ENCODE measurements at places on chromosomes 1 and 21.

GRCh38 chr1:10920063-10920626 is 92.3 kb upstream of the TARDBP start:
- no peak for DNase-seq

- no peak for DNase-seq
These were observed 30.8 kb downstream of the WDR64 start for GRCh38 chr1:241682921-241683320.

DNA sequence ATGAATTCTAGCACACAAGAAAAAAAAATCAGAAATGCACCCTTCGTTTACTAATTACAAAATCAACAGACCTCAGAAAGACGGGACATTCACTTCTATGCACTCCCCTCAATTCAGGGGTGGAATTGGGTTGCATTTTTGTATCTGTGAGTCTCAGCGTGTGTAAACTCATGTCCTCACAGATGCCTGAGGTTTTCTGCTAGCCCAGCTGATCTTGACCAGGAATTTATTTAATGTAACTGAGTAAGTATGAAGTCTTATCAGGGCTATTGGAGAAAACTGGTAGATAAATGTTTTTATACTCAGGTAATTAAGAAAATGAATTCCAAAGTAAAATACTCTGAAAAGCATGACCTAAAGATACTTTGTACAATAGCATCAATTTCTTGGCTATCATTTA is 167.7 kb downstream of the RUNX1 start:
- DNase-seq = no peak

GRCh38 chr1:87122243-87122642 is 206.4 kb upstream of the LMO4 start:
- DNase-seq = no peak

DNA sequence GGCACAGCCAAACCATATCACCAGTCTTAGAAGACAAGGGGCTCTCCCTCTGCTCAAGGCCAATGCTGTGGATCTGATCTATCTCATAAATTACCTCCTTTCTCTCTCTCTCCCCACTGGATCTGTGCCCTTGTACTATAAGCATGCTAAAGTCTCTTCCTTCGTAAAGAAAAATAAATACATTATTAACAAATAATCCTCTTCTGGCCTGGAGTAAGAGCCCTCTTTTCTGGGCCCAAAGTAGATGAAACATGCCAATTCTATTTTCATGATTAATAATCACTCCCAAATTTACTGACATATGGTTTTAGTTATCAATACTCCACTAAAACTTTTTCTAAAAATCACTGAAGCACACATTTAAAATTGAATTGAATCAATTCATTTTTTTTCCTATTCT is 889.7 kb downstream of the ADGRL2 start:
- DNase-seq = no peak

DNA sequence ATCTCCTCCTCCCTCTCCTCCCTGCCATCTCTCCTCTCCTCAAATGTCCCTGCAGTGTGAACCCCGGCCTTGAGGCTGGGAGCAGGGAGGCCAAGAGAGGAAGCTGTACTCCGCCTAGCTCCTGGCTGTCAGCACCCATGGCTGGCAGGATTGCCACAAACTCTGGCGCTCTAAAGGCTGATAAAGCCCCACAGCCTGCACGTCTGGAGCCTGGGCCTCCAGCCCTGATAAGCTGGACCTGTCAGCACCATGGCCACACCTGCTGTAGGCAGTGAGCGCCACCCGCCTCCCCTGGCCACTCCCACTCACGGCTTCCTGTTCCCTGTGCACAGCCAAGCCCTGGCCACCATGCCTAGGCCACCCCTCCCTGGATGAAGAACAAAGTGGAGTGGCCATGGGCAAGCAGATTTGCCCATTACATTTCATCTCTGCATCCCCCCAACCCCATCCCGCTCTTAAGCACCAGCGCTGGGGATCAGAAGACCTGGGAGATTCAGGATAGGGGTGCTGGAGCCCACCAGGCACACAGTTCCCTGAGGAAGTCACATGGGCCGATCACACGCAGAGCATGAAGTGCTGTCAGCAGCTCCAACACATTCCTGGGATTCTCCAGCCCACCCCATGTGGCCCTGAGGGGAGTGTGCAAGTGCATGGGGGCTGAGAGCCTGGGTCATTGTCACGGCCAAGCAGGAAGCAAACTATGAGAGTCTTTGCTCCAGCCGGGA is 24.2 kb upstream of the NPPB start:
- DNase-seq = no peak

GRCh38 chr1:147627435-147628110 is 42.8 kb downstream of the ACP6 start:
- peak; percentile 49 for DNase-seq

DNA sequence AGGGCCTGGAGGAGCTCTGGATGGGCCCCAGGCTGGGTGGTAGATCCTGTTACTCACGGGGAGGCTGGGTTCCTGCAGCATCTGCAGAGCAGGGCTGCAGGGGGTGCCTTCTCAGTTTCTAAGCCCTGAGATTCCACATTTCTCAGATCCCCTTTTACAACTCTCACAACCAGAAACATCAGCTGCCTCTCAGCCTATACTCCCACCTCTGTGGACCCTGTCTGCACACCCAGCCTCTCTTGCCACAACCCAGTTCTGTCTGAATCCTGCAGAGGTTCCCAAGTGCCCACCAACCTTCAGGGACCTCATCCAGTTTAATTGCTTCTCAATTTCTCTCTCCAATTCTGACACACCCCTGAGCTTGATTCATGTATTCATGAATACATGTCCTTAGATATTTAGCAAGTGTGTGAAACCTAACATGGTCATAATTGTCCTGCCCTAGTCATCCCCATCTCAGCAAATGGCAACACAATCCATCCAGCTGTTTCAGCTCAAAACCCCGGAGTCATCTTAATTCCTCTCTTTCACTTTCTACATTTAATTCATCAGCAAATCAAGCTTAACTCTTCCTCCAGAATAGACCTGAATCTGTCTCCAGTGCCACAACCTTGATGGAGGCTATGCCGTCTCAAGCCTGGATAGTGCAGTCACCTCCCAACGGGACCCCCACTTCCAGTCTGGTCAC is 57.0 kb upstream of the NEK2 start:
- no peak for DNase-seq

DNA sequence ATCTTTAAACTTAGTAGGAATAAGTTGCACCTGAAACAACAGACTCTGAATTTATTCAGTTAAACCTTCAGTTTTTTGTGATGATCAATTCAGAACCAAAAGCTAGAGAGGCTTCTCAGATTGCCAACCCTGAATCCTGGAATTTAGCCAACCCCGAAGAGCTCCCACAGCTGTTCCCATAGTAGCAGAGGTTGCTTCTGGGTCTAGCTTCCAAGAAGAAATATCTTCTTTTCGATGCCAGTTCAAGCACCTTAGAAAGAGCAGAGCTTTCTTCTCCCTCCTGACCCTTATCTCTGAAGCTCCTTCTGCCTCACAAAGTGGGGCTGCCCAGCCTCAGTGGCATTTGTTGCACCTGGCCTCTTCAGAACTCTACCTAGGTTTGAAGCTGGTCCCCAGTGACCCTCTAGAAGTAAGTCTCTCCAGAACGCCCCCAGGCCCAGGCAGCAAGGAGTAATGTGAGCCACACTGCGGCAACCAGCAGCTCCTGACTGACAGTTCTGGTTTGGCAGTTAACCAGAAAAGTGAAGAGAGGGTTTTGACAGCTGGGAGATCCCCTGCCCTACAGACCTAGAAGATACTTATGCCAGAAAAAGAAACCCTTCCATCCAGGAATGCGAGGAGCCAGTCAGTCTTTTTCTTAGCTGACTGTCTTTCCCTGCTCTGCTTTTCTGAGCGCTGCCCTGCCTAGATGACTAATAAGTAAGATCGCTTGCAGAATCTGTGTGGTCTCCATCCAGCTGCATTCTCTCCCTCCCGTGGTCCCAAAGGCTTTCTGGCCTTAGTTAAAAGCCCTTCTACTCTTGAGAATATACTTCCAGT is 165.9 kb downstream of the ADGRL4 start:
- peak; percentile 25 for DNase-seq

DNA sequence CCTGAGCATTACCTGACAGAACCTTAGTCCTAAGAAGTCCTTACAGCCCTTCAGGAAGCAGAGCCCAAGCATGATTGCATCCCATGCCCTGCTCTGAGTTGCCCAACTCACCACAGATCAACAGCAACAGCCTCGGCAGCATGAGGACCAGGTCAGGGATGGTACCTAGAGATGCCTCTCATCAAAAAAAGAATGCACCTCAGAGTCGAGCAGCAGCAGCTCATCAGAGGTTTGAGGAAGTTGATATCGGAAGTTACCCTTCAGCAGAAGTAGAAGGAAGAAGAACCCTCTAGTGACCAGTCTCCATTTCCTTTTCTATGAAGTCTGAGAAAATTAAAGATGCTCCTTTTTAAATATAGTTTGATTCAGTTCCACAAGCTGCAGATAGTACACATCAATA is at the start of gene FCRL1:
FCRL1 (minus strand) TSS at position 225 of the 400 bp plus-strand sequence; CDS start at position 142, 83 bp downstream.
- no peak for DNase-seq

DNA sequence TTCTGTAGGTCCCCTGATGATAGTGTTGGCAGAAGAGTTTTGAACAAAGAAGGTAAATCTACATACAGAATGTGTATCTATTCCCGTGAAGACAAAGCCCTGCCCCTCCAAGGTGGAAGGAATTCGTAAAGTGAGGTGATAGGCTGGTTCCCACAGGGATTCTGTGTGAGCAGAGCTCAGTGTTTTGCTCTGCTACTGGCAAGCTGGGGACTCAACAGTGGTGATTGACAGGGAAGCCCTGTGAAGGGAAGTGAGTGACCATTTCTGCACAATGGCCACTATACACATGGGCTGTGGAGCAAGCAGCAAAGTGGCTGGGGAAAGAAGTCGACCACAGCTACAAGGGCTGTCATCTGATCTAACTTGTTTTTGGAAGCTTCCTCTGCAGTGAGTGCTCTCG is 90.0 kb upstream of the LRRN2 start:
- DNase-seq = no peak

- no peak for DNase-seq
These were observed 702.9 kb downstream of the BRINP3 start for GRCh38 chr1:189774721-189775287.

- DNase-seq = no peak
These were observed 373.8 kb downstream of the TGFB2 start for GRCh38 chr1:218718977-218719376.

DNA sequence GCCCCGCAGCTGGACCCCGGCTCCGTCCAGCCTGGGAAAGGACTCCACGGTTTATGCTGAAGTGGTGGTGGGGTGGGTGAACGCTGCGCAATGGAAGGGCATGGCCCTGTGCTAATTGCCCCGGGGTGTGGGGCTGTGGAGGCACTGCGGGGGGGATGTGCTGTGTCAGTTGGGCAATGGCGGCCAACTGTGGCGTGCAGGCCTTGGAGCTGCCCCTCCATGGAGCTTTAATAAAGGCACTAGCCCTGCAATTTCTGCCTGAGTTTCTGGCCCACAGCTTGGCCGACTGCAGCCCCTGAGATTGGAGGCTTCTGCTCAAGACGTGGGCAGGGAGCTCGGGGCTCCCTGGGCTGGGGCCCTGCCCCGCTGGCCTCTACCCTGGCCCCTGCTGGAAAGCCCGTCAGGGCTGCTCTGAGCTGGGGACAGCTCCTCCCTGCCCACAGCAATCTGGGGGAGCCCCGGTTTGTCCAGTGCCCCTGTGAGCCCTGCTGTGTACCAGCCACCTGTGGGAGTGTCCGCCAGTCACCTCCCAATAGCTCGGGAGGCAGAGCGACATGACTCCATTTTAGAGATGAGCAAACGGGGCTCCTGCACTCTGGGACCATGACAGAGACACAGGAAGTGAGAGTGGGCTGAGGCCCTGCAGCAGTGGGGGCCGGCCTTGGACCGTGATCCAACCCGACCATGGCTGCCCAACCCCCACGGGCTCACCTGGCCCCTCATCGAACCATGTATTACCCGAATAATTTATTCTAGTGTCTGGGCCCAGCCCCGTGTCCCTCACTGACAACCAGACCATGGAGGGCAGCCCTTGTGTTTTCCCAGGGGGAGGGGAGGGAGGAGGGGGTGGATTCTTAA is 8.7 kb upstream of the TNFRSF14 start:
- DNase-seq = no peak

DNA sequence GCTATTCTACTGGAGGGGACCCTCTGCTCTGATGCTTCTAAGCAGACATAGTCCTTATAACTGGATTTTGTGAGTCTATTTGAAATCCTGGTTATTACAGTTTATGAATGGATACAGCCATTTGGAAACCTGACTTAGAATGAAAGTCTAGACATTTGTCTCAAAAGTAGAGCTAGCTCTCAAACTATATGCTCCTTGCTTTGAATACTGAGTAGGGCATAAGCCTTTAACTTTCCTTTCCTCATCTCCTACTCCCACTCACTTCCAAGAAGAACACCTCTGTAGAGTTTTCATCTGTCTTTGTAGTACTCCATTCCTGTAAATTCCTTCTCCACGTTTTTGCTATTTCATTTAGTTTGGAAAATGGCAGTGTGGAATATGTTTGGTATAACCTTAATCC is 9.0 kb upstream of the ARID1A start:
- no peak for DNase-seq

DNA sequence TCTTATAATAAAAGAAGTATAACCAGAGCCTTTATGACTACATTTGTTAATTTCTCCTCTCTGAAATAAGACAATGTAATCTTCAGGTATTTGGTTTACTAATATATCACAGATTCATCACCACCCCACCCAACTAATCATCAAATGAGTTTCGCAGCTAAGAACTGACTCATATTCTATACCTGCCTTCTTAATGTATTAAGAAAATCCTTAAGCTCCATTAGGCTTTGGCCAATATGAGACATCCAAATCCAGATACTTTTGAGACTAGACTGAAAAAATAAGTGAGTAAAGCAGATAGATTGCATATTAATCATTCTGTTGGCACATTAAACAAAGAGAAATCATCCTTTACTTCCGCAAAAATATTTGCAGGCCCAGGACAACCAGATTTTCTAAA is 18.7 kb upstream of the FMO2 start:
- DNase-seq = no peak

- no peak for DNase-seq
These were observed 346.3 kb upstream of the POU3F1 start for GRCh38 chr1:38392861-38393260.

GRCh38 chr1:30318413-30318812 is 405.0 kb downstream of the MATN1 start:
- no peak for DNase-seq

DNA sequence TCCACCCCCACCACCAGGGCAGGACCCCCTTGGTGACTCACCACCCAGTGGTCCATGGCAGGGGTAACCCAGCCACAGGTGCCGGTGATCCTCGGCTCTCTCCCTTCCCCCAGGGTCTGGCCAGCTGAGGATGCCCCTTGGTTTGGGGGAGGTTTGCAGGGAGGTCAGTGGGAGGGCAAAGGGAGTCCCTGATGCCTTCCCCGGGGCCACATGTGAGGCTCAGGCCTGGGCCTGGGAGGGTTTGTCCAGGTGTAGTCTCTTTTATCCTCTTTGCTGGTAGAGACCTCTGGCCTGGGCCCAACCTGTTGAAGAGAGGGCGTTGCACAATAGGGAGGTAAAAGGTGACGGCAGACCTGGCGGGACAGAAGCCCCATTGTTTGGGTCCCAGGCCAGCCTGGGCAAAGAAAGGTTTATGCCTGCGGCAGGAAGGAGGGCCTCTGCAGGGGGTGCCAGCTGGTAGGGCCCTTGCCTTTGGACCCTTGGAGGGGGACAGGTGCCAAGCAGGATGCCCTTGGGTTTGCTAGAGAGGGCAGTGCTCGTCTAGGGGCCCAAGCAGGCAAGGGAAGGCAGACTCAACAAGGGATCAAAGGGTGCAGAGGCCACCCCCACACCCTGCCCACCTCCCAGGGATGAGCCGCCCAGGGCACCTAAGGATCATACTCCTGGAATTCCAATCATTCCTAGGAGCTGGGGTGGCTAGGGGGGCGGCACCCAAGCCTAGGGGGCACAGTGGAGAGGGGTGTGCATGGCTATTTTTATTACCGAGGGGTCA is 760 bp upstream of the TINAGL1 start:
- DNase-seq = no peak

GRCh38 chr1:211386921-211387320 is 60.3 kb downstream of the TRAF5 start:
- no peak for DNase-seq

GRCh38 chr1:16352842-16353535 is 709 bp upstream of the FBXO42 start:
- no peak for DNase-seq
